Fibroblast of villous mesenchyme (primary cell): ENCODE measurements at places on chromosomes 3 and 15. TPM values are rescaled to one million over a fixed set of nuclear protein-coding genes. Genes with fewer than 3 reads are reported as not detected.

P2RY12 gene
- under 0.01 TPM in 1 of 2 replicates, not detected in the other for total RNA-seq

SLC27A2 gene
- total RNA-seq: under 0.01 TPM in 2 replicates

KLF15 gene
- total RNA-seq: 0.32 and 0.43 TPM in 2 replicates

EOMES gene
- total RNA-seq: not detected in 2 replicates

CLK3 gene
- total RNA-seq: 33.2 and 38.4 TPM in 2 replicates
